Stimulated activated CD4-positive, alpha-beta T cell treated with anti-CD3 and anti-CD28 coated beads, Interleukin-1b, Interleukin-23, amount 100 ng/mL, for 24 hours (primary cell): ENCODE measurements at places on chromosomes 3 and 15.

DNA sequence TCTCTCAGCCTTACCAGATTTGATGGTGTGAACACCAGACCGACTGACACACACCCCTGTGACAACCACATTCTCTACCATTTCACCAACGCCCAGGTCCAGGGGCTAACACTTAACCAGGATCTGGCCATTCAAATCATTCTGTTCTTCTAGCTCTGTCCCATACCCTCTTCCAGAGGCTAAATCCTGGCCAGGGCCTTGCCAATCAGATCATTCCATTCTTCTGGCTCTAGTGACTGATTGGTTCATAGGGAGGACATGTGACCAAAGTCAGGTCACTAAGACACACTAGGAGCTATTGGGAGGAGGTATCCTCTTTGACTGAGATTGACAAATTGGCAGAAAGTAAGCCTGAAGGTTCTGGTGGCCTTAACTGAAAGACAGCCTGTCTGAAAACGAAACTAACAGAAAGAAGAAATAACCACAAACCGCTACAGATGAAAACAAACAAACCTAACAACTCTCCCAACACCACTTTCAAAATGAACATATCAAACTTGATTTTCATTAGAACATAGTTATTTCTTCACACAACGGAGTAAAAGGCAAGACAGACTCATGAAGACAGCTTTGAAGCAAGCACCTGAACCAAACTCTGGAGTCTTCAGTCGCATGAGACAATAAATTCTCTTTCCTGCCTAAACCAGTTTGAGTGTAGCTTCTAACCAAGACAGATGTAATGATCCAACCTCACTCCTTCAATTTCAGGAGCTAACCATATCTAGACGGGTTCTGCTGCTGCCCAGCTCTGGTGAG is 68.5 kb downstream of the TRANK1 start:
- no peak for DNase-seq

DNA sequence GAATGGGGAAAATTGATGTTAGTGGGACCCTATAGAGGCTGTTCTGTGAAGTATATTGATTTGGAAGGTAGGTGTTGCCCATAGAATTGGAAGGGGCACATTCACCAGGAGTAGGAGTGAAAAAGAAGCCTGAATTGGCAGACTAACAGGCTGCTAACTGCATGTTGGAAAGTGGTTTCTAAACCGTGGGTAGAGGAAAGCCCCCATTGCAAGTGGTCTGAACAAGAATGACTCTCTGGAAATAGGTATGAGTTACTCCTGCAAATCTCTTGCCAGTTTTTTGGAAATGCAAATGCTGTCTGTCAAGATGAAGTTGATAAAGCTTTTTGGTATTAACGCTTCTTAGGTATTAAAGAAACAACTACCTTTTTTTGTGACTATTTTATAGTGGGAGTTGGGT is 3.5 kb downstream of the UBE2E1 start:
- DNase-seq, result no peak

- no peak for DNase-seq
These were observed 47.5 kb upstream of the PPIB start for GRCh38 chr15:64210371-64210770.

- no peak for DNase-seq
These were observed 29.4 kb downstream of the AADAC start for GRCh38 chr3:151843275-151843674.

- DNase-seq, result no peak
These were observed 12.1 kb upstream of the ALAS1 start for GRCh38 chr3:52185837-52186236.

DNA sequence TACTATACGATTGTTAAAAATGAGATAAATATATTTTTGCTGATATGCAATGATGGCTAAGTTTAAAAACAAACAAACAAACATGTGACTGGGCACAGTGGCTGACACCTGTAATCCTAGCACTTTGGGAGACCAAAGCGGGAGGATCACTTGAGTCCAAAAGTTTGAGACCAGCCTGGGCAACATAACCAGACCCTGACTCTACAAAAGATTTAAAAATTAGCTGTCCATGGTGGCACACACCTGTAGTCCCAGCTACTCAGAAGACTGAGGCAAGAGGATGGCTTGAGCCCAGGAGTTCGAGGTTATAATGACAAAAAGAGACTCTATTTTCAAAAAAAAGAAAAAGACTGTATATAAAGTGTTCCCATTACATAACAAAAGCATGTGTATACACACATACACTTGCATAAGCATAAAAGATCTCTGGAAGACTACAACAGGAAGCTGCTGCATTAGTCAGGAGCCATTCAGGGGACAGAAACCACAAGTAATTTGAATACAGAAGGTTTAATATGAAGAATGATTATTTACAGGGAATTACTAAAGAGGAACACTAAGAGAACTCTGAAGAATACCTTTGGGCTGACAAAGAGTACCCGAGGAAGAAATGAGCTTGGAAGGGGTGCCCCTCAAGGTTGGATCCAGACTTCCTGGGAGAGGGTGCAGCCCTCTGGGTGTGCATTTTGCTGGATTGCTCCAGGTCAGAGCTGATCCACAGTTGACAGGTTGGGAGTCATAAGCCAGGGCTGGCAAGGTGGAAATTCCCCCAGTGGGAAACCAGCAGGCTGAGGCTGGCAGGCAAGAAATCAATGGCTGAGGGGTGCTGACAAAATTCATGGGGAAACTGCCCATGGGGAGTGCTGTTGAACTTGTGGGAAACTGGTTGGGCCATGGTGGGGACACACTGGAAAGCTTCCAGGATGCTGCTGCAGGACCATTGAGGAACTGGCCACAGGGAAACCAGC is 9.3 kb upstream of the TM4SF18 start:
- no peak for DNase-seq

DNA sequence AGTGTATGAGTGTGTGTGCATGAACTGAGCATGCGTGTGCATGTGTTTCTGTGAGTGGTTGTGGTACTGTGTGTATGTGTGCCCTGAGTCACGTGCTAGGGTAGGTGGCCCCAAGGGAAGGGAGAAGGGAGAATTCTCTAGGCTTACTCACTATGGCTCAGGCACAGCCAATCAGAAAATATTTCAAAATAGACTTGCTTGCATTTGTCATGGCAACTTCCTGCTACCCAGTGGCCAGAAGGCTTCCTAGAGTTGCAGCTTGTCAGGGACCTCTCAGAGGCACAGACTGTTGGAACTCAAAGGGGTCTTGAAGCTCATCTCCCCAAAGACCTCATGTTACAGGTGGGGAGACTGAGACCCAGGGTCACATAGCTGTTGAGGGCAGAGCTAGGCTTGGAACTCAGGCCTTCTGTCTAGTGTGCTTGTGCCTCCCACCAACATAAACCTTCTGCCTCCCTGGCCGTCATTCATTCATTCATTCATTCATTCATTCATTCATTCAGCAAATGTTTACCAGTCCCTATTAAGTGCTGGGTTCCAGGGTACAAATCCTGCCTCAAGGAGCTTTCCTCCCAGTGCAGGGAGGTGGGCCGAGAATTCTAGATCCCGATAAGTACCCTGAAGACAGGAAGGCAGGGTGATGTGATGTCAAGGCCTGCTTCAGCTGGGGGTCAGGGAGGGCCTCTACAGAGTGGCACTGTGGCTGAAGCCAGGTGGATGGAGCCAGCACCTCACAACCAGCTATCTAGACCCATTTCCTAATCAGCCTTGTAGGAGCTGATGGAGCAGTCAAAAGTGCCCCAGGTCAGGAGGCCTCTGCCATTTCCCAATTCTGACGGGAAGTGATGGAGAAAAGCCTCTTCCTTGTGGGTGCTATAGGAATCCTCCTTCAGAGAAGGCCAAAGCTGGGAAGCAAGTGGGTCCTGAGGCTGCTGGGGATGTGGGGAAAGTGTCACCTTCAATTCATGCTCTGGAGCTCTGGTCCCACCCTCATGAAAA is 10.9 kb upstream of the RFT1 start:
- DNase-seq, result no peak

DNA sequence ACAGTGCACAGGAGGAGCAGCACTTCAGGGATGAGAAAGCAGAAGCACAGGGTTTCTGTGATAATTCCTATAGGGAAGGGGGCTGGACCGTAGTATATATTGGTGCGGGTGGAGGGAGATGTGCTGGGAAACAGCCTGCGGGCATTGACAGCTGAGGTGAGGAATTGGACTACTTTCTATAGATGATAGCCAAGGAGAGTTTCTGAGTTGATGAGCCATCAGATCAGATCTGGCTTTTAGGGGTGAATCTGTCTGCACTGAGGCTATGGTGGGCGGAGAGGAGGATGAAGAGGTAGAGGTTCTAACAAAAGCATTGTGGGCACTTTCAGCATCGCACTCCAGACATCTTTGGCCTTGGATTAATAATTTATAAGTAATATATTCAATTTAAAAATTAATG is 33.1 kb downstream of the SELENOT start:
- DNase-seq, result no peak

DNA sequence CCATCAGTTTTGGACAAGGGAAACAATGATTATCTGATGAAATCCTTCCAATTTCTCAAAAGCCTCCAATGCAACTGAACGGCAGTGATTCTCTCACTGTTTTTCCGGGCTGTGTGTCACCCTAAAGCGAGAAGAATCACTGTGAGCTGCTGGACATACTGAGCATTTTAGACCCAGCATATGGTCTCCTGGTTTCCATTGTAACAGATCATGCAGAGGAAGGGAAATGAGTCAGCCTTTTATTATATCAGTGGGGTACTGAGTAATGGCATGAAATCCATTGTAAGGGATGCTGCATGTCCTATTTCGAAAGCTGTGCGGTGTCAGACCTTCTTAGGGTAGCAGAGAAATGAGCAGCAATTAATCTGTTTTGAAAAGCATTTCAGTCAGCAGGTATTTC is 287.1 kb downstream of the IL5RA start:
- DNase-seq, result no peak

GRCh38 chr15:66169625-66170024 is 83.9 kb downstream of the MEGF11 start:
- DNase-seq, result no peak

GRCh38 chr15:56038707-56039106 is 45.3 kb upstream of the NEDD4 start:
- DNase-seq, result no peak

- no peak for DNase-seq
These were observed 1.1 kb upstream of the CSK start for GRCh38 chr15:74780523-74781430.

DNA sequence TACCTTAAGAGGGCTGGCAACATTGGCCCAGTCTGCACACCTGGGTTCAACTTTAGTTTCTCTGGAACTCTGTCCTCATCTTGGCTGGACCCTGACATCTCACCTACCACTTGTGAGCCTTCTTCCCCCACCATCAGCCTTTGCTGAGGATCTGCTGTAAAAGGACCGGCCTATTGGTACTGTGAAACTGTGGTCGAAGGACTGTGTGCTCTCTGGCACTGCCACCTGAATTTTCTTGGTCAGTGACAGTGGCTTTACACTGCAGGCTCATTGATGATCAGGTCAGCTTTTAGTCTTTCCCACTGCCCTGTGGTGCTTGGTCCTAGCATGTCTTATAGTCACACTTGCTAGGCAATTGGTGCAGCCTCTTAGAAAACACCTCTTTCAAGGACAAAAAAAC is 86.9 kb downstream of the PEX5L start:
- no peak for DNase-seq

- no peak for DNase-seq
These were observed 228.5 kb downstream of the UNC13C start for GRCh38 chr15:54206586-54207321.

GRCh38 chr3:154872074-154872473 is 208.0 kb upstream of the MME start:
- DNase-seq, result no peak

- no peak for DNase-seq
These were observed 143.1 kb downstream of the MYLK start for GRCh38 chr3:123741041-123741511.

DNA sequence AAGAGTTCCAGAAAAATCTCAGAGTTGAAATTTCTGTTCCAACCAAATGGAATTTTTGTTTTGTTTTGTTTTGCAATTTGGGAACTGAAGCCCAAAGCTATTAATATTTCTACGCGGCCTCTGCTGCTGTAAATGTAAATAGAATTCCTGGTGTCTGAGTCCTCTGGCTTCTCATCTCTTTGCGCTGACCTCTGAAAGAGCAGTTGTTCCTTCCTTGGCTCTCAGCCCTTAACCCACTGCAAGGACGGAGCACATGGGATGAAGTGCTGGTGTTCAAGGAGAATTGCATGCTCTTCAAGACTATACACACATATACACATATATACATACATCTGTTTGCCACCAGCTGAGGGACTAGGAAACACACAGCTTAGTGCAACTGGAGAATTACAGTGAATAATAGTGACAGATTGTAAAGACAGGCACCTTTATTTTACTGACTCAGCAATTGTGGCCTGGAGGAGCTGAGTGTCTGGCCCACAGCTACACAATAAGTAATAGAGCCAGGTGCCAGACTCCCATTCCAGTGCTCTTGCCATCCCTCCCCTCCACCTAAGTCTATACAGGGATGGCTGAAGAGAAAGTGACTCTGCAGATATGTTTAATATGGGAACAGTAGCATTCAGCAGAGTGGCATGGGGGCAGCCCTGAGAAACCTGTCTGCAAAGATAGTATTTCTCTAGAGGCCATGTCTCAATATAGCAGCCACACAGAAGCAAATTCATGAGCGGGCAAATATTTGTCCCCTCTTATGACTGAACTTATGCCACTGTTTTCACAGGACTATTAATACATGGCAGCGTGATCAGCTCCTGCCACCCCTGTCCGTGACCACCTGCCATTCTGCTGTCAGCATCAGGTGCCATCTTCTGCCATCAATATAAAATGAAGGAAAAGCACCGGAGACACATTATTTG is 42.3 kb downstream of the NEK10 start:
- DNase-seq, result no peak

- DNase-seq, result no peak
These were observed 34.9 kb downstream of the DCLK3 start for GRCh38 chr3:36729204-36730056.

DNA sequence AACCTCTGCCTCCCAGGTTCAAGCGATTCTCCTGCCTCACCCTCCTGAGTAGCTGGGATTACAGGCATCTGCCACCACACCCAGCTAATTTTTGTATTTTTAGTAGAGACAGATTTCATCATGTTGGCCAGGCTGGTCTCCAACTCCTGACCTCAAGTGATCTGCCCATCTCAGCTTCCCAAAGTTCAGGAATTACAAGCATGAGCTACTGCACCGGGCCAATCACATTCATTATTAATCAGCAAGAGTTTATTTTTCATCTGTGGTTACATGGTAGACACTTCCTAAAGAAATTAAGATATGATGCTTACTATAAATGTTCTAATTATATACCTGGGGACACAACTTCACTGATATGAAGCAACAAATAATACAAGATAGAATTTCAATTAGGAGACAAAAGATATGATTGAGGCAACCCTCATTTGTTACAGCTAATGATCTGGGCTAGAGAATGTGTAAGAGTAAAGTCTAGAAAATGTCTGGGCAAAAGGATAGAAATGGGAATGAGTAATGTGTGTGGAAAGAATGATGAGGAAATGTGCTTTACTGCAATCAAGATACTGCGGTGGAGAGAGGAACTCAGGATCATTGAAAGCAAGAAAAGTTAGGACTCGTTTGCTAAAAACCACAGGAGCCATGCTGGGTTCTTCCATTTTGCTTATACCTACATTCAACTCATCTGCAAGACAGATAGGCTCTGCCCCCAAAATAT is 366.8 kb downstream of the ZIC1 start:
- DNase-seq, result no peak

DNA sequence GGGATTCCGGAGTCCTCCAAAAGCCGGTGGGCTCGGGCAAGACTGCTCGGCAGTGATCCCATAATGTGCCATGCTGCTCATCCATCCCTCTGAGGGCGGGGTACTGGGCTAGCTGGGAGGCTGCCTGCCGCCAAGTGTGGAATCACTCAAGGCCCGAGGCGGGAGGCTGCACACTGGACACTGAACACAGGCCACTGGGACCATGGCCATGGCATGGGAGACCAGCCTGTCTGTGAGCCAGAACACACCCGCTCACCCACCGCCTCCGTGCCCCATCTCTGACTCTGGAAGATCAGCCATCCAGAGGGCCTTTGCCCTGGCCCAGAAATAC is 1.4 kb downstream of the C3orf22 start:
- no peak for DNase-seq
